CD4-positive, CD25-positive, alpha-beta regulatory T cell (primary cell): ENCODE measurements at places on chromosomes 2 and 18.

GRCh38 chr2:167652401-167652800 lies 595.0 kb downstream of the STK39 start:
- H3K27ac ChIP-seq: no peak overlapping the region
- H3K27me3 ChIP-seq: no peaks in the 10 kb centered on the region

GRCh38 chr18:76593843-76594242 lies 98.8 kb upstream of the ZNF516 start:
- no peak for DNase-seq
- no peaks in the 10 kb centered on the region for H3K36me3 ChIP-seq
- no peak overlapping the region for H3K27ac ChIP-seq
- peaks cover 4% of the 10 kb centered on the region for H3K27me3 ChIP-seq
- H3K4me1 ChIP-seq: no peaks in the 10 kb centered on the region

GRCh38 chr2:2324119-2324518 lies 7.0 kb downstream of the MYT1L start:
- H3K27me3 ChIP-seq: no peaks in the 10 kb centered on the region
- no peak for DNase-seq
- H3K36me3 ChIP-seq: no peaks in the 10 kb centered on the region
- no peaks in the 10 kb centered on the region for H3K4me1 ChIP-seq
- no peak overlapping the region for H3K27ac ChIP-seq

DNA sequence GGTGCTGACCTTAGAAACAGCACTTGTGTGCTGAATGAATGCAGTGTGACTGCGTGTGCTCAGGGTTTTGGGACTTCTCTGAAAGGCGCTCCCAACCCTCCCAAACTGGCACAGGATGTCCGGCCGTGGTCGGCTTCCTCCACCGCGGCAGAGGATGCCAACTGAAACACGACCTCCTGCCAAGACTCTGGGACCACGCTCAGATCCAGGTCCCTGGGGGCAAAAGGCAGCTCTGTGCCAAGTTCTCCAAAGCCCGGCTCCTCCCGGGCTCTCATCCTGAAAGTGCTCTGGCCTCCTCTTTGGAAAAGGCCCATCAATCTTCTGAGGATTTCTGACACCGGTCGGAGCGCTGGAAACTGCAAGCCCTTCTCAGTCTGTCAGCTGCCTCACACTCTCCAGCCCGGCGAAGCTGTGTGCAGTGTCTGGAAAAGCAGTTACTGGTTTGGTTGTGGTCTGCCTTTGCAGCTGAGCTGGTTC lies 32.3 kb upstream of the ZBTB7C start:
- H3K4me3 ChIP-seq: no peak overlapping the region
- no peak for DNase-seq
- H3K27me3 ChIP-seq: peaks cover 3% of the 10 kb centered on the region
- H3K36me3 ChIP-seq: no peaks in the 10 kb centered on the region
- no peak overlapping the region for H3K27ac ChIP-seq

GRCh38 chr2:180122874-180123273 lies 115.8 kb upstream of the CWC22 start:
- H3K27ac ChIP-seq: no peak overlapping the region
- no peaks in the 10 kb centered on the region for H3K27me3 ChIP-seq
- no peak overlapping the region for H3K4me3 ChIP-seq
- H3K4me1 ChIP-seq: no peaks in the 10 kb centered on the region

- no peak overlapping the region for H3K4me3 ChIP-seq
- no peak overlapping the region for H3K27ac ChIP-seq
- H3K36me3 ChIP-seq: no peaks in the 10 kb centered on the region
Measured at GRCh38 chr2:206820807-206821206, 55.4 kb downstream of the FASTKD2 start.

DNA sequence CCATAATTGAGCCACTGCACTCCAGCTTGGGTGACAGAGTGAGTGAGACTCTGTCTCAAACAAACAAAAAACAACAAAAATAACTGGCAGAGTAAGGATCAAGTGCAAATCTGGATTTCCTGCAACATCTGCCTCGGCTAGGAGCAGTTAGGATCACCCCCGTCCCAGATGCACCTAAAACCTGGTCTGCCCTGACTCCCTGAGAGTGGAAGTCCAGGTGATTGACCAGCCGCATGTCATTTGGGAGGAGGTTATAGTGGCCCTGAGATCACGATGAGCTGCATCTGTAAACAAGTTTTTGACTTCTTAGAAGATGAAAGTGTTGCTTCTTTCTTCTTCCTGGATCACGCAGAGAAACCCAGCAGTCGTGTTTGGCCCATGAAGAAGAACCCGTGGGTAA lies 5.0 kb upstream of the ESPNL start:
- no peak overlapping the region for H3K27ac ChIP-seq
- H3K4me3 ChIP-seq: no peak overlapping the region
- no peak for DNase-seq

GRCh38 chr2:103361712-103362111 lies 599.9 kb downstream of the TMEM182 start:
- no peaks in the 10 kb centered on the region for H3K27me3 ChIP-seq
- no peak for DNase-seq
- H3K36me3 ChIP-seq: no peaks in the 10 kb centered on the region
- no peak overlapping the region for H3K27ac ChIP-seq
